ENCODE measurements at places on chromosomes 2 and 18.
A peak's percentile ranks its signal among the peaks of the same experiment; 100 is the strongest.

GRCh38 chr2:11080253-11081115, 74.8 kb upstream of the SLC66A3 start:
- DNase-seq = no peak

DNA sequence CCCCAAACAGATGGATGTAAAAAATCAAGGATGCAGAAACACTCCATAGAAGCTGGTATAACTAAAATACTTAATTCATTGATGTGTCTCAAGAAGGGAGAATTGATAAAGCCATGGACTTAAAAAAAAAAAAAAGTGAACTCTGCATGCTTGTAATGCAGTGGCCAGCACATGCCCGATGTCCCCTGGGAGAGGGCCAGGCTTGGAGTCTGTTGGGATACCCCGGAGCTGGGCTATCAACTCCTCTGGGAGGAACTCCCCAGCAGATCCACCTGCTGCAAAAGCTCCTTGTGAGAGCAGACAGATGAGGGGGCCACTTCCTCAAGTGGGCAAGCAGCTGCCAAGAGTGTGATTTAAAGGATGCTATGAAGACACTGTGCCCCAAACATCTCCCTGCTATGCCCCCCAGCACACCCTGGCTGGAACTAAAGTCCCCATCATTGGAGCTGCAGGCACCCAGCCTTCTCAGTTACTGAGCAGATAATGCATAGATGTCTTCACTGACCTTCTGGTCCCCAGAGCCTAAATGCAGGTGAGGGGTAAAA, 311.5 kb upstream of the ID2 start:
- DNase-seq = no peak

GRCh38 chr2:160898581-160899307, 261.5 kb upstream of the TANK start:
- DNase-seq = no peak

- no peak for DNase-seq
Observed at GRCh38 chr18:41128545-41128944, 826.5 kb upstream of the PIK3C3 start.

- no peak for DNase-seq
Observed at GRCh38 chr2:200446612-200447011, 63.3 kb downstream of the KCTD18 start.

DNA sequence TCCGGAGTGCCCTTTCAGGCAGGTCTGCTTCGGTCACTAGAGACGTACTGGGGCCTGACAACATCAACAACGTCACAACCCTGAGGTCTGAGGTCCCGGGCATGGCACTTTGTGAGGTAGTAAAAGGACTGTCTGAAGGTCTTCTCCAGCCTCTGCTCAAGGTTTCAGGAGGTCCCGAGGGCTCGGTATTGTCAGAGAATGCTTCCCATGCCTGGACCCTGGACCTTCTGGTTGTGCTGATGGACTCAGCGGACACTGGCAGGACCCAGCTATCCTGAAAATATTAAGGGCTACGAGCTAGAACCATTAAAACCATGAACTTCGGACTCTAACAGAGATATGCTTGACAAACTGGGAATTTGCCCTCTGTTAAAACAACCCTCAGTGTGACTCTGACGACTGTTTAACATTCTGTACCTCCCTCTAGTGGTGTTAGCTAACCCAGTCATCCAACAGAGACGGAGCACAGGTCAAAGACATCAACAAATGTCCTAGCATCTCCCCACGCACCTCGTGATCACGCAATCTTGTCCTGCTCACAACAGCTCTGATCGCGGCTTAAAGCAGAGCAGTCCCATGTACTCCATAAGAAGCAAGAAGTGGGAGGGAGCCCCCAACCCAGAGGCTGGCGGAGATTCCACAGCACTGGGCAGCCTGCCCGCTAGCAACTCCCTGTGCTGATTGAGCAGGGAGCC, 96.5 kb downstream of the CCDC93 start:
- no peak for DNase-seq

DNA sequence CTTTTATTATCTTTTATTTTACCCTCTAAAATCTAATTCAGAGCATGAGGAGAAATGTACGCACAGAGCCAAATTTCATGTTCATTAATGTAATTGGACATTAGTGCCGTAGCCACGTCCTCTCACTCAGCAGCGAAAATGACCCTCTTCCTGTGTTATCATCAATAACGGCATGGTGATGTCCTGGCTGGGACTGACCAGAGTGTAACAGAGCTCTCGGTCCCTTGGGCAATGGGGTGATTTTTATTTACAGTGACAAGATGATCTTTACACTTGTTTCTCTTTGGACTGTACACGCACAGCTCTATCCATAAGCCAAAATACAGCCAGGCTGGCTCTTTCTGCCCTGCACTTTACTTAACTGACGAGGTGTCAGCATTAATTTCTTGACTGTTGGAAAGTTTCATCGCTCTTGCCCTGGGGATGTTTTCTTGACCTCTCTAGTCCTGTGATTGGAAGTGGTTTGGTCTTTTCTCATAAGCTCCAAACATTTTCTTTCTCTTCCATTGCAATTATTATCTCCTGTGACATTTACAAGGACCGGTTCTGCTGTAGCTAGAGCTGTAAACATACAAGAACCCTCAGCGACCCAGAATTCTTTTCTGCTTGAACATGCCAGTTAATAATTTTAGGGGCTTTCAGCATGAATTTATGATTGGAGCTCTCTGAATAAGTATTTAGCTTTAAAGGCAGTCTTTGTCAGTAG, 308.0 kb upstream of the PIK3C3 start:
- no peak for DNase-seq

- DNase-seq = no peak
Observed at GRCh38 chr2:102094917-102095316, 47.6 kb upstream of the IL1R1 start.

DNA sequence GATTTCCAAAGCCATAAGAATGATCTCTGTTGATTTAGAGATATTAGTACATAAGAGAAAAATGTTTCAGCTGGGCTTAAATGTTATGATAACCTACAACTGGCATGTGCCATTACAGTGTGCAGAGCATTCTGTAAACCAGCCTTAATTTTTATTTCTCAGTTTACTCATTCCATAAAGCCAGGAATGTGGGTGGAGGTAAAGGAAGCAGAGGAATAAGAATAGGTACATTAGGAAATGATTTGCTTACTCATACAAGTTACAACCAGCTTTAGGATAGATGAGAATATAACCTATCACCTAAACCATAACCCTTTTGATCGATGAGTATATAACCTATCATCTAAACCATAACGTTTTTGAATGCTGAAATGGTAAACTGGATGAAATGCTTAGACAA, 1394.7 kb upstream of the ACVR2A start:
- no peak for DNase-seq

DNA sequence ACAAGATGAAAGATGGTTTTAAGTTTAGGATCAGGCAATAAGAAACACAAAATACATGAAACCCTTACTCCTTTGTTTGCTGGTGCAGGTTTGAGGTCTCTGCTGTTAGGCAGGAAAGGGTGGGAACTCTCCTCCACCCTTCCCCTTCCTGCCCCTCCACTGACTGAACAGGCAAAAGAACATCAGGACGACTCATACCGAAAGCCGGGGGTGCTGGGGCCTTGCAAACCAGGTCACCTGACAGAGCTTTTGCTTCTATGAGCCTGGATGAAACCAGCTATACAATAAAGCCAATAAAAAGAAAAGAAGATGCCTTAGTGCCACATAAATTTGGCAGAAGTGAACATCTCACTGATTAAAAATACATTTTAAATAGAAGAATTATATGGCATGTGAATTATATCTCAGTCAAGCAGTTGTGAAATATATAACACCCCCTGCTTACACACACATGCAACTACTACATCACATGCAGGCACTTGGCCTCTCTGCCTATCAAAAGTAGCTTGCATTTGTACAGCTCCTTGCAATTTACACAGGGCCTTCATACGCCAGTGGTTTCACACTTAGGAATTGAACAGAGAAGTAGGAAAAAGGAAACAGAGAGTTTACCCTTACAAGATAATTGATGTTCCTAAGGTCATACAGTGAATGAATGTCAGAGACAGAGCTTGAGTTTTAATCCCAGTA, 215.1 kb upstream of the TRIB2 start:
- DNase-seq = no peak

DNA sequence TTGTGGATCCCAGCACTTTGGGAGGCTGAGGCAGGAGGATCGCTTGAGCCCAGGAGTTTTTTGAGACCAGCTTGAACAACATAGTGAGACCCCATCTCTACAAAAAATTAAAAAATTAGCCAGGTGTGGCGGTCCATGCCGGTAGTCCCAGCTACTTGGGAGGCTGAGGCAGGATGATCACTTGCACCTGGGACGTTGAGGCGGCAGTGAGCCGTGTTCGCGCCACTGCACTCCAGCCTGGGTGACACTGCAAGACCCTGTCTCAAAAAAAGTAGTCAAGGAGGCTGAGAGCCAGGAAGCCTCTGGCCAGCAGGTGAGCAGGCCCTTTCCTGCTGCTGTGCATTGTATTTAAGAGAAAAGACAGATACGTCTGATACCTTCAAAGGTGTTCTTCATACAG, 11.1 kb upstream of the PROC start:
- DNase-seq = no peak

GRCh38 chr2:170396799-170397459, 219.0 kb downstream of the MYO3B start:
- no peak for DNase-seq

- DNase-seq = no peak
Observed at GRCh38 chr2:231290321-231291015, 92.0 kb downstream of the ARMC9 start.

GRCh38 chr2:99325384-99325783, 10.7 kb downstream of the TXNDC9 start:
- DNase-seq = no peak

- no peak for DNase-seq
Observed at GRCh38 chr2:24269265-24269664, 91.1 kb downstream of the ITSN2 start.

- peak; percentile 71 for DNase-seq
Observed at GRCh38 chr2:218995972-218996711, 2.9 kb upstream of the CRYBA2 start.

DNA sequence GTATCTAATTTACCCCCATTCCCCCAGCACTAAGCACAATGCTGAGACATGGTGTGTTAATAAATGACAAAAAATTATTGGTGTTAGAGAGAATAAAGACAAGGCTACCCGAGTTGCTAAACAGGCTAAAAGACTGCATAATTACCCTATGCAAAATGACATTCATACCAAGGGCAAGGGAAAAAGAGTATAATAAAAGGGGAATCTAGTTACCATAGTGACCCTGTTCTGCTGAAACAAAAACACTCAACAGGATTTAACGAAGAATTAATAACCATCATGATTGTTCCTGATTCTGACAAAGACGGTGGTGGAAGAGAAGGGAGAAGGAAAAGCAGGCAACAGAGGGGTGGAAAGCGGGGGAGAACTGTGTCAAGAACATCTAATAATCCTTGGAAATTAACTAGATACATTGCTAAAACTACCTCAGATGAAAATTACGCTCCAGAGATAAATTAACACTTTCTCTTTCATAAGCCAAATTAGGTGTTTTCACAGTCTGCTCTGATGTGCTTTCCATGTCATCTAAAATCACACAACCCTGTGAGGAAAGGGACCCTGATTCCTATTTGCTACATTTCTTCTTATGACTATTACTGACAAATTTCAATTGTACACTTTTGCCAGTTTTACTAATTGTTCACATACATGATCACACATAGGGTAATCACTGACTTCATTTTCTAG, 25.5 kb downstream of the TTR start:
- DNase-seq = no peak

DNA sequence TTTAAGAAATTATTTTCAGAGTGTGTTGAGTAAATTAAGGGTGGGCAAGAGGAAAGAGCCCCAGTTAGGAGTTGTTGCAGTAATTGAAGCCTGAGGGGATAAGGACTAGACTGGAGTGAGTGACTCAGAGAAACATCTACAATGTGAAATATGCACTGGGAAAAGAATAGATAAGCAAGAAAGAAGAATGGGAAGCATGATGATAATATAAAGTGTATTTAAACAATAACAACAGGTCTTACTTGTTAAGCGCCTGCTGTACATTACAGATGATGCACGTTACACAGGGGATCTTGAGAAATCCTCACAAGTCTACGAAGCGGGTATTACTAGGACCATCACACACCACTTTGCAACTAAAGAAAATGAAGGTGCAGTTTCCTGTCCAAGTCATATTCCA, 73.6 kb upstream of the STK17B start:
- no peak for DNase-seq

DNA sequence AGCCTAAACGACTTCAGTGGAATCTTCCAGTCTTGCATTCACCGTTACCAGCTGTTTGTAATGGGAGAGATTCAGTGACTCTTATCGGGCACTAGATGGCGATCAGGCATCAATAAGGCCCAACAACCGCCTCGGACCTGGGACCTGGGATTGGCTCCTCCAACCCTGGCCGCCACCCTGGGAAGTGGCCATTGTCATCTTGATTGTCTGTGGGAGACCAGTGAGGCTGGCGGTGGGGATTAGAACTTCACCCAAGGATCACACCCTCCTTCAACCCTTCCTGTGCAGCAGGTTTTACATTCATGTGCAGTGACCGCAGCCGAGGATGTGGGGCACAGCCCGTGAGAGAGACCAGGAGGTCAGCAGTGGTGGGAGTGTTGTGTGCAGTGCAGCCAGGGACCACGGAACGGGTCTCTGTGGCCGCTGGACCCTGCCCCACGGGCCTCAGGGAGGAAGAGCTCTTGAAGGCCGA, 85.3 kb downstream of the SPP2 start:
- peak; percentile 89 for DNase-seq

- no peak for DNase-seq
Observed at GRCh38 chr2:122704109-122704563, 948.7 kb downstream of the TSN start.

DNA sequence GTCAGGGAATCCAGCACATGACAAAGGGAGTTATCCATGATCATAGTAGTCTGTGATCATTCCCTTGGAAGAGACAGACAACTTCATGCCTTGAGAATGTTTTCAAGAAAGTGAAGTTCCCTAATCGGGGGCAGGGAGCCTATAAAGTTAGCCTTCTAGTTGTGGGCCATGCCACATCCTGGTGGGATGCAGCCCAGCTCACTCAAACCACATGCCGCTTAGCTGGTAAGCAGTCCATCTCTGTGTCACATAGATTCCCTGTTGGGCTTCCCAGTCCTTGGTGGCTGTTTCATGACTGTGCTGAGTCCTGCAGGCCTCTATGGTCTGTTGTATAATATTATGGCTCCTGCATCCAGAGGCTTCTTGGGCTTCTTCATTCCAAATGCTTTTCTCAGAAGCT, 11.4 kb upstream of the ARHGAP25 start:
- DNase-seq = no peak

GRCh38 chr2:176338395-176338794, 69.2 kb downstream of the MTX2 start:
- DNase-seq = no peak

DNA sequence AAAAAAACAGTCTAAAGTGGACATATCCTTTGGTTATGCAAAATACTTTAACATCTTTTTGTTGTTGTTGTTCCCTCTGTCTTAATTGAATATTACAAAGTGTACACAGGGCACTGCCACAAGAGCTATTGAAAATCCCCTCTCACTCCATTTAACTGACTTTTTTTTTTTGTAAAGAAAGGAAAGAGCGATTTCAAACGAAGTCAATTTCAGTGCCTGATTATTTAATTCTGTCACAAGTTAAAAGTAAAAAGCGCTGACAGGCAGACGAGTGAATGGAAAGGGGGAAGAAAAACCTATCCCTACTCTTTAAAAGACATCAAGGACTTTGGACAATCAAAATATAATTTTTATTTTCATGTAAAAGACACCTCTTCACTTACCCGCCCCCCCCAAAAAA, 1.9 kb downstream of the FIGN start:
- DNase-seq = no peak
